ENCODE measurements at places on chromosomes 3 and 15.

DNA sequence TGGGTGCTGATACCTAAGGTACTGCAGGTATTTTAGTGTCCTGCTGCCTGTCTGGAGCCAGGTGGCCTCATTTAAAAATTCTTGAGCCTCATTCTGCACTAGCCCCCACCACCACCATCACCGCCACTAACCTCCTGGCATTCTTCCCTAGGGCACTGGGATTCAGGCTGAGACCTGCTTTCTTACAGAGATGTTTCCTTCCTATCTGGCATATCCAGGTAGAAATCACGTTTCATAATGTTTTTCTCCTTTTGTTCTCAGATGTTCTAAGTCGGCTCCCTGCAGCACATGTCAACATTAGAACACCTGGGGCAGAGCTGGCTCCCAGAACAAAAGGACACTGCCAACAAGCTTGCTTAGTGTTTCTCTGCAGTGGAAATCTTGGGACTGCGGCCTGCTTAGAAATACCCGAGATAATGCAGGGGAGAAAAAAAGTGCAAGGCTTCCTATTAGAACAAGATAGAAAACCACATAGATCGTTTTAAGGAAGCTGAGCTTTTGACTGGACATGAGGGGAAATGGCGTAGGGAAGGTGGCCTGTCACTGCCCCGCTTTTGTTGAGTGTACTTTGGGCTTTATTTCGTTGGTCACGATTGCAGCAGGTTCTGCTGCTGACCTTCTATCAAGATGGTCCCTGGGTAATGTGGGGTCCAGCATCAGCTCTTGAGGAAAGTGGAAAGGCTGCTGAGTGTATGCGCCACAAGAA, 59.6 kb upstream of the PPARG start:
- DNase-seq, result no peak

GRCh38 chr15:57005244-57005643, 86.8 kb downstream of the TCF12 start:
- no peak for DNase-seq

- DNase-seq, result peak; percentile 13
Measured at GRCh38 chr3:56775838-56776555, 25.8 kb downstream of the ARHGEF3 start.

DNA sequence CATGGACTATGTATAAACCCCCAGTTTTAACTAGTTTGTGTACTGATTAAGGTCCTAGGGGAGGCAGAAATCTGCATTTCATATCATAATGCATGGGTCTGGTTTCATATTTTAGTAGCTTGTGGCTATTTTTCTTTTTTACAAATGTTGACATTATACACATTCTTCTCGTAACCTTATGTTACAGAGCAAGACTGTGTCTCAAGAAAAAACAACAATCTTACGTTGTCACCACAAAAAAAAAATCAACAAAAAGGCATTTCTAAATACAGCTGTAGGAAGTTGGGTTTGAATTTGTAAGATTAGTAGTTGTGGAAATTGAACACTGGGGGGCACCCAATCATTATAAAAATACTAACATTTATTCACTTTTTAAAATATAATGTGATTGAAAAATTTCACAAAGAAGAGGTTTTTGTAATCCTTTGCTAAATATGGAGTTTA, 17.9 kb downstream of the SERP1 start:
- no peak for DNase-seq

DNA sequence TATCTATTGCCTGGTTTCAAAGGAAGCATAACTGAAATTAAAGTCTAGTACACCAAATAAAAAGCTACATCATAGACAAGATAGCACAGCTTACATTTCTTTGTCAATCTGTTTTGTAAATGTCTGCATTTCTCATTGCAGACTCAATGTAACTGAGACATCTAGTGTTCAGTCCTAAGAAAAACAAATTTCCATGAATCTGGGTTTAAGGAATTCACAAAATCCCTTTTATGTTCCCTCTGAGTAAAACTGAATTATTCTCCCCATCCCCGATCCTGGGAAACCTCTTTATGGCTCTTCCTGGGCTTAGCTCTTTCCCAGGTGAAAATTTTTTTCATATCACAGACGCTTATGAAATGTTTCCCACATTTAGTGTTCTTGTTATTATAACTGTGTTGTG, 21.6 kb upstream of the RASA2 start:
- no peak for DNase-seq

- peak; percentile 77 for DNase-seq
Measured at GRCh38 chr3:129596194-129597086, 10.0 kb downstream of the PLXND1 start.

- no peak for DNase-seq
Measured at GRCh38 chr3:71562938-71563337, 20.6 kb downstream of the FOXP1 start.

- no peak for DNase-seq
Measured at GRCh38 chr3:32813180-32813579, 4.6 kb upstream of the TRIM71 start.

DNA sequence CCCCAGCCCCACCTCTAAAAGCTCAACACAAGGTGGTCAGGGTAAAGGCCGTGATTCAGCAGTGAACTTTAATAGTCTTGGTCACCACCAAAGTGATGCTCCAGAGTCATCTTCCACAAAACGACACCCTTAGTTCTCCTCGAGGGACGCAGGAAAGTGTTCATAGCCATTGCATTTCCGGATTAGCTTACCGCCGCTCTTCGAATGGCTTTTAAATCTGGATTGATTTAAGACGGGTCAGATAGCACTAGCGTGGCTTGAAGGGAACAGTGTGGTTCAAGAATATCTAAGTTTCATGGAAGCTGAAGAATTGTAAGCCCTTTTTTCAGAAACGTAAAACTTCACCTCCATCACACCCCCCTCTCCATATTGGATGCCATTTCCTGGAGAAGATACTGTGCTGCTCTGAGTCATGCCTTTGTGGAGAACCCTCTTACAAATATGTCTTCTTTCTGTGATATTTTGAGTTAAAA, 829 bp downstream of the RNF7 start:
- DNase-seq, result no peak

DNA sequence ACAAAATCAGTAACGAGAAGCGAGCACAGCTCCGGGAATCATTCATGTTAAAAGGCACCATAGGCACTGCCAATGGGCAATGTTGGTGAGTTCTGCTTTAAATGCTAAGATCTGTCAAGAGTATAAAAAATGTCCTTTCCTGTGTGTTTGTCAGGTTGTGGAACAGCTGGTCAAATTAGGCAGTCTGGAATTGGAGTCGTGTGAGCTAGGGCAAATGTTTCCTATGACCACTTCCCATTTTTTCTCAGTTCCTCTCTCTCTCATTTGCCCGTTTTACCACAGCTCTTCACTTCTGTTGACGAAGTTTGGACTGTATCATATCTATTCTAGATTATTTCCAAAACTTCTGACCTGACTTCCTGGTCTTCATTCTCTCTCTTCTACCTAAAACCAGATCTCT, 60.8 kb upstream of the GOLIM4 start:
- no peak for DNase-seq

- no peak for DNase-seq
Measured at GRCh38 chr15:43253431-43254403, 13.0 kb downstream of the TGM5 start.

DNA sequence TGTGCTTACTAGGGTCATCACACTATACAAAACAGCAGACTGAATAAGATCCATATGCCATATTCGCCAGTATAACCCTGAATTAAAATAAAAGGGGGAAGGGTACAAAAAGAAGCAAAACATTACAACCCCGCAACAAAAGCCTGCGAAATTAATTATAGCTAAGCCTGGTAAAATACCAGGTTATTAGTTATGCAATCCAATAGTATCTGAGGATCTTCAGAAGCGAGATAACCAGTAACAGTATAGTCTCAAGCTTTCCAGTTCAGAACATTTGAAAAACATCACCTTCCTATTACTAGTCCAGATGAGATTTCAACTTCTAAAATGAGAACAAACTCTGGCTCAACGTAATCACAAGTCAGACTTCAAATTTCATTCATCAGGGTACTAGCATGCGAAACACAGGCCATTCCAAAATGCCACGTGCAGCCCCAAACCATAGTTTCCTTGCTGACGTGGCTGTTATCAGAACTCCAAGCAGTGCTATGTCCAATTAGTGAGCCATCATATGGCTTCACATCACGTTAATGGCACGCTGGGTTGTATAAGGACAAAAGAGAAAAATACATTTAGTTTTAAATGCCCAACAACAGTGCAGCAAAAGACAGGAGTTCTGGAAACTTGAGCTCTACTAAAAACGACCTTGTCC, 1.1 kb downstream of the SSR3 start:
- no peak for DNase-seq

GRCh38 chr15:33218071-33218491, 23.6 kb upstream of the FMN1 start:
- DNase-seq, result no peak

DNA sequence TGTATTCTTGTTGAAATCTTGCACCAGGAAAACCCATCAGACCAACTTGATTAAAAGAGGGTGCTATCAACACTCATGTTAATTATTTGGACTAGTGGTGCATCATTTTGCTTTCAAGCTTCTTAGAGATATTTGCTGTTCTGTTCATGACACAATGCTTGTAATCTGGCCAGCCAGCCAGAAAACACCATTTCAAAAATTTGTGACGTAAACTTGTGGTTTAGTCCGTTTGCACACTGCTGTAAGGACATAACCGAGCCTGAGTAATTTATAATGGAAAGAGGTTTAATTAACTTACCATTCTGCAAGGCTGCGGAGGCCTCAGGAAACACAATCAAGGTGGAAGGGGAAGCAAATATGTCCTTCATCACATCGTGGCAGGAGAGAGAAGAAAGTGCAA, 374.3 kb upstream of the TGFBR2 start:
- no peak for DNase-seq

- DNase-seq, result no peak
Measured at GRCh38 chr3:38837358-38837757, 21.3 kb upstream of the SCN10A start.

DNA sequence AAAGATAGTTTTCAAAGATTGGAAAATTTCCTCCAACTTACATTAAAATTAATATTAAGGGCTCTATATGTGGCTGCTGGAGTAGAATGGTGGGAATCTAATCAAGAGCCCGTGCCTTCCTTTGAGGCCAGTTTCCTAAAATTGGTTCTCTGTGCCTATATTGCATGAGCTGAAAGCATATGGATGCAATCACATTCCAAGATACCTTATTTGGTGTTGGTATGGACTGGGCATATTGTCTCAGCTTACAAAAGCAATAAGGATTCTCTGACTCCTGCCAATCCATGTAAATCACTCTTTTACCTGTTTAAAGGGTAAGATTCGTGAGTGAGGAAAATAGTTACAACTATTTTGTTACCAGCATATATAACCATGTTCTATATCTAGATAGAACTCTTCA, 111.6 kb downstream of the GREM1 start:
- no peak for DNase-seq

GRCh38 chr15:63420333-63420747, 38.7 kb upstream of the CA12 start:
- no peak for DNase-seq

- DNase-seq, result no peak
Measured at GRCh38 chr3:152225201-152225600, 43.5 kb upstream of the MBNL1 start.

- no peak for DNase-seq
Measured at GRCh38 chr3:186529201-186529999, 14.8 kb downstream of the CRYGS start.

GRCh38 chr15:22810853-22811338, 24.5 kb downstream of the NIPA1 start:
- no peak for DNase-seq

- DNase-seq, result no peak
Measured at GRCh38 chr3:76958274-76958673, 81.6 kb upstream of the ROBO2 start.

DNA sequence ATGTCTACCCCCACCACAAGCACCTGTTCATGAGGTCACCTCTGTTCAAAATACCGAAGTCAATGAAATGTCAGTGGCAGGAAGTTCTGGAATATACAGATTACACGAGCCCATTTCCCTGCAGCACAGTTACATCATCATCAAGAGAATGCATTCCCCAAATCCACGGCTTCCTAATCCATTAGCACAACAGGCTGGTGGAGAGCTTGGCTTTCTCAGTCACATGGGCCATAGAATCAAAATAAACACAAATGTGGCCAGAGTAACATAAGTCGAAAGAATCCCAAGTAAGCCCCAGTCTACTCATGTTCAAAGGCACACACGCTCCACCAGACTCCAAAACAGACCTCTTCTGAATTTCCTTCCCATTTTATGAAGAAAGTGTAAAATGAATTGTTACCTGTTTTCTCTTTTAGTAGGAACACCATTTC, 419.3 kb downstream of the MAGI1 start:
- DNase-seq, result no peak

- DNase-seq, result no peak
Measured at GRCh38 chr3:16474216-16474615, 39.3 kb downstream of the RFTN1 start.

- no peak for DNase-seq
Measured at GRCh38 chr15:38354315-38354929, 99.5 kb upstream of the FAM98B start.

- DNase-seq, result peak; percentile 17
Measured at GRCh38 chr3:38131621-38132369, 5.1 kb downstream of the ACAA1 start.

DNA sequence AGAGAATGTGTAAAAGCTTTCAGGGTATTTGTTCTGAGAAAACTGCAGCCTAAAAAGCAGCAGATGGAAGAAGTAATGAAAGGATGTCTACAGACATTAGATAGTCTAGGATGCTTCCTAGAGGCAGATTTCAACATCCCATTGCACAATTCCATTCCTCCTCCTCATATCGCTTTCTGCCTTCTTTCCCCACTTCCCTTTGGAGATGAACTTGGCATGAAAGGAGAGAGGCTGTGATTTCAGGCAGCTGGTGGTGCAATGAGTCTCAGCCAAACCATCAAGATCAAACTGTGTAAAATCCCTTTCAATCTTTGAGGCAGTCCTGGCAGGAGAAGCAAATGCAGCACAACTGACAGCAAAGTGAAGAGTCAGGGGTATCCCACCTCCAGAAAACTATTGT, 438.7 kb upstream of the KCNMB2 start:
- DNase-seq, result no peak

GRCh38 chr3:76369170-76369569, 583.8 kb upstream of the ZNF717 start:
- DNase-seq, result no peak

- no peak for DNase-seq
Measured at GRCh38 chr3:119681279-119681678, 4.1 kb upstream of the COX17 start.

- no peak for DNase-seq
Measured at GRCh38 chr3:138440121-138440521, 5.7 kb downstream of the ESYT3 start.

DNA sequence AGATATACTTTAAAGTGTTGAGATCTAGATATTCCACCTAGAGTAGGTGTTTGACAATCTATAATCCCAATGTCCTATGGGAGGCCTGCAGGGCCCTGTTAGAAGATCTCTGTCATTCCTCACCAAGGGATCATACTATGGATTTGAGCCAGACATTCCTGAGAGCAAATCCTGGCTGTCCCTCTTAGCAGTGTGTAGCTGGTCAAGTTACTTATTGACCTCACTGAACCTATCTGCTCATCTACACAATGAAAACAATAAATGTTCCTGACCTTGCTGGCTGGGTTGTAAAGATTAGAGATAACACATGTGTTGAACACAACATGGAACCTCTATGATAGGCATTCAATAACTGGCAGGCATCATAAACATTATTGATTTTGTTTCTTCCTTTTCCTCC, 265.6 kb upstream of the ATP11B start:
- no peak for DNase-seq

- no peak for DNase-seq
Measured at GRCh38 chr3:69527498-69527897, 141.6 kb upstream of the FRMD4B start.
